ENCODE measurements at places on chromosomes 1 and 21.

DNA sequence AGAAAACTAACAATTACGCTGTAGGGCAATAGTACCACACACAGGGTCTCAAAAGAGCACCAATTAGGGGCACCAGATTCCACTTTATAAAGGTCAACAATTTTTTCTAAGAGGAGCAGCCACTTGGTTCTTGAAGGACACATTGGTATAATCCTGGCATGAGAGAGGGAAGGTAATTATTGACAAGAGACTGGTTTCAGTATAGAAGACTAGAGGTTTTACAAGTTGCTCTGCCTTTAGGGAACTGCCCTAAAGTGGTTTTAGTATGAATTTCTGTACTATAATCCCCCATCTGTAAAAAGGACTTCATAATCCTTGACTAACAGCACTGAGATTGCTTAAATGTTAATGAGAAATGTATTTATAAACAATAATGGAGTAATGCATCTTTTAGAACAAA lies 648.5 kb upstream of the PTBP2 start:
- DNase-seq: no peak

GRCh38 chr21:41903559-41904351 lies 24.6 kb upstream of the PRDM15 start:
- DNase-seq: no peak

DNA sequence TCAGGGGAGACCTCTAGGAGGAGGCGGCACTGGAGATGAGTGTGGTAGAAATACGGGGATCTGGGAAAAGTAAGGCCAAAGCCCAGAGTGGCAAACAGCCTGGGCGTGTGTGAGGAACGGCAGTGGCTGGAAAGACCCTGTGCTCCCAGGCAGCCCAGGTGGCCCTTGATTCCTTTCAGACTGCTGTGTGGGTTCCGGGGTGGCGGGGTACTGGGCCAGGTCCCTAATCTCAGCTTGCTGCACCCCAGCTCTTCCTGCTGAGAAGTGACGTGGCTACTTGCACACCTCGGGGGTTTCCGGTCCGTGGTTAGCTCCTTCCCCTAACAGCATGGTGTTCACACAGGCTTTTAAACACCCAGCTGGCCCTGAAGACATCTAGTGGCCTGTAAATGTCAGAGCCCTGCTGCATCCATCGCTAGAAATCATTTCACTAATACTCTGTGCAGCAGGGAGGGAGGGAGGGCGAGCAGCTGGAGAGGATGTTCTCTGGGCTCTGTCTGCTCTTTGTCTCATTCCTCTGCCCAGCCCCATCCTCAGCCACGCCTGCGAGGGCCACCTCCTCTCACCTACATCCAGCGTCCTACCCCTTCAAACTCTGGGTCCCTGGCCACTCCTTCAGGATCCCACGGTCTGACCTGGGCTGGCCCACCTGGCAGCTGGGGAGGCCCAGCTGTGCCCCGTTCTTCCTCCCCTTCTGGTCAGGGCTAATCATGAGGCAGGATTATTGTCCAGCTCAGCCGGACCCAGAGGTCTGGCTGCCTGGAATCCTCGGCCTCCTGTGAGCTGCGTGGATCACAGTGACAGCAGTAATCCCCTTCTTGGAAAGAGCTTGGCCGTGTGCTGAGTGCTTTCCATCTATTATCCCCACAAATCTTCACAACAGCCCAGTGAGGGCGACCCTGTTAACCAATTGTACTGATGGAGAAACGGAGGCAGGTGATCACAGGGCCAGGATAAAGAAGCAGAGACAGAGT lies 7.2 kb downstream of the ZDHHC18 start:
- no peak for DNase-seq

GRCh38 chr1:205714190-205714905 lies 34.0 kb upstream of the SLC45A3 start:
- DNase-seq: peak; percentile 12

GRCh38 chr1:109637446-109637845 lies 17.8 kb downstream of the AMPD2 start:
- DNase-seq: no peak

GRCh38 chr1:11362547-11363021 lies 89.6 kb downstream of the UBIAD1 start:
- no peak for DNase-seq

GRCh38 chr1:59314776-59315528 lies 18.1 kb downstream of the FGGY start:
- DNase-seq: no peak

GRCh38 chr1:150549496-150550221 lies 451 bp downstream of the ADAMTSL4 start:
- no peak for DNase-seq

- DNase-seq: no peak
Observed at GRCh38 chr1:82995951-82996350, 1003.0 kb downstream of the TTLL7 start.

DNA sequence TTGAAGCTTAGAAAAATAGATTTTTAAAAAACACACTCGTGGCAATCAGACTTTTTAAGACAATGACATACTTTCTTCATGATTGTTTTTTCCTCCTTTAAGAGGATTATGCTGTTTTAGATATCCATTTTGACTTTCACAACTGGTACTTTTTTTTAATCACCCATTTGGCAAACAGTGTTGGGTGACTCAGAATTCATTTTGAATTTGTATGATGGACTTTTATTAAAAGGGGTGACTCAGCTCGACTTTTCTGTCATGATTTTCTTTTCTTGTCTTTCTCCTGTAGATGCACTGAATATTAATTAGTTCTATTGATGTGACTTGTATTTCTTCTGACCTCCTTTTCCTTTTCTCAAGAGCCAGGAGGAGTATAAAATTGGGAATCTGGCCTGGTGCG lies 44.7 kb downstream of the FMN2 start:
- DNase-seq: peak; percentile 50

- no peak for DNase-seq
Observed at GRCh38 chr1:90824551-90824950, 107.4 kb upstream of the BARHL2 start.

DNA sequence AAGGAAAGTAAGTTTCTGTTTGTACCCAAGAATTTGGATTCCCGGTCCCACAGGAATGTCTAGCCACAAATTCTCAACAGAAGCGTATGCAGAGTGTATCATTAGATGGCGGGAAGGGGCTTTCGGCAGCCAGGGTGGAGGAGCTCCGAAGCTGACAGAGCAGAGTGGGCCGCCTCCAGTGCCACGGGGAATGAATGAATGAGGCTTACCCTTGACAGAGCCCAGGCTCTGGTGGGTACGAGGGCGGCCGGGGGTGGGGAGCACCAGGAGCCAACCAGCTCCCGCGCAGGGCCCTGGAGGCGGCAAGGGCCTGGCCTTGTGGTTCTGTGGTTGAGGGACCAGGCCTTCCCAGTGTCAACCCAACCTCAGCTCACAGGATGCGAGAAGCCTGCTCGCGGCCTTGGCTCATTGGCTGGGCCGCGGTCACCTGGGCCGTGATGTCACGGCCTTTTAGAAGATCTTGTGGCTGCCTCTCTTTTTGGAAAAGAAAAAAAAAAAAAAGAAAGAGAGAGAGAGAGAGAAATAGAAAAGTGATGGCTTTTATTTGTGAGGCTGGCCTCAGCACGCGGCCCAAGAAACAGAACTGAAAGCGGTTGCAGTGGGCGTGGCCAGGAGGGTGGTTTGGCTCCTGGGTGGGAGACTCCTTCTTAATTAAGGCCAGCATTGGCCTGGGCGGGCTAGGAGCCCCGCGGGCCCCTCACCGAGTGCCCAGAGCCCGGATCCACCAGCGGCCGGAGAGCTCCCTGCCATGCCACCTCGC lies 34.9 kb upstream of the RUNX3 start:
- no peak for DNase-seq

DNA sequence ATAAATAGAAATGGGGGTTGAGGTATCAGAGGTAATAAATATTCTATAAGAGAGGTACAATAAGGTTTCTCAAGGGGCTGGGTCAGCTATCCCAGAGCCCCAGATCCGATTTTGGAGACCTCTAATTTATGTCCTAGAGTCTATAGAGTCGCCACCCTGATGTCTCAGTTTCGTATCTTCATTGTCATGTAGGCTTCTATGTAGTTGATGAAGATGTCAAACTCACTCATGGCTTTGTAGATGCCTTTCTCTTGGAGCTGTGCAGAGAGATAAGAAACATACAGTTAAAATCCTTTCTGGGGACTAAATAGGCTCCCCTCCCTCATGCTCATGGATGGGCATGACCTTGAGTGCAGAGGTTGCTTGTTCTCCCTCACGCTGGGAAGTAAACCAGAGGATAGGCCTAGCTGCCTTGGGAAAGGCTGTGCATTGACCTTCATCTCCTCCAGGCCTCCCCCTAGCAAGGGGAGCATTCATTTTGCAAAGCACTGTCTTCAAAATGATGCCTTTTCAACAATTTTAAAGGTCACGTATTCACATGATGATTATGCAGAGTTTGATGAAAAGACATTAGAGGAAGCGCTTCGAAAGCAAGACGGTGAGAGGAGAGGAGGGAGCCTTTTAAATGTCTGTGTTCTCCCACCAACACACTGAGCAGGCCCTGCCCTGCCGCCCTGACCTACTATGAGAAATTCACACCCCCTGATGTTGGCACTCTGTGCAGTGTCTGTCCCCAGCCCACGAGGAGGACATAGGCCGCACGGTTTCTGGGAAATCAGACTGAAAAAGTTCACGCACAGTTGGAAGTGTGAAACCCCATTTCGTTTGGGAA lies 1.9 kb upstream of the IL19 start:
- DNase-seq: no peak

DNA sequence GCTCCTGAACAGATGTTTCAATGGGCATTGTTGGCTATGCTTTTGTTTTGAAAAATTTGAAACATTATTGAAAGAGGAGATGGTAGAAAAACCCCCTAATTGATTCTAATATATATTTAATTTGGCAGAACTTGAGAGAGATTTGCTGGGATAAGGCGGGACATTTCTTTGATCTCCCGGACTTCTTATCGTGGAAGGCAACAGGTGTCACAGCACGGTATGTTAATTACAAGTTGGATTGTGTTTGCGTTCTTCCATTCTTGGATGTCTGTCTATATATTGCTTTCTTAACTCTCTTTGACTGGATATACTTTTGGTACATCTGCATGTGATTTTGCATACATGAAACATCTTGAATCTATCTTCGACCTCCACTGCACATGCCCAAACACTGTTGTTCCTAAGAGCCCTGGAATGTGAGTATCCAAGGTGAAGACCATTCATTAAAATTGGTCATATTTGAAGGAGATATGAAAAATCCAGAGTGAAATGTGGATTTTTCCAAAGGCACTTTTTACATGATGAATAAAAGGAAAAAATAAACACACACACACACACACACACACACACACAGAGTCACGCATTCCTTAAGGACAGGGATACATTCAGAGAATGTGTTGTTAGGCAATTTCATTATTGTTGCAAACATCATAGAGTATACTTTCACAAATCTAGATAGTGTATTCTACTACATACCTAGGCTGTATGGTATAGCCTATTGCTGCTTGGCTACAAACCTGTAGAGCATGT lies 81.9 kb downstream of the FGGY start:
- no peak for DNase-seq

DNA sequence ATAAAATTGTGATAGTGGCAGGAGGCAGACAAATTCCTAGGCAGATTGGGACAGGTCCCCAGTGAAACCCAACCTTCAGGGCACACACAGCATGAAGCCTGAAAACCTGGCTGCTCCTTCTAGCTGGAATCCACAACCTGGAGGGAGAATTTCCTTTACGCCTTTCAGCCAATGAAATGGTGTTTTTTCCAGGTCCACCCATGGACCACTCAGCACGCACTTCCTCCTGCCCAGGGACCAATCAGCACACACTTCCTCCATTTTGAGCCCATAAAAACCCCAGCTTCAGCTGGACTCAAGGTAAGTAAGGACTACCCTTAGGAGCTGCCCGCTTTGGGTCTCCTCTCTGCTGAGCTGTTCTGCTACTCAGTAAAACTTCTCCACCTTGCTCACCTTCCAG lies 120.1 kb downstream of the AKT3 start:
- no peak for DNase-seq

GRCh38 chr21:35753308-35753707 lies 307.0 kb downstream of the SETD4 start:
- no peak for DNase-seq

GRCh38 chr1:240086726-240087125 lies 5.0 kb upstream of the FMN2 start:
- peak; percentile 87 for DNase-seq

- DNase-seq: no peak
Observed at GRCh38 chr1:61432616-61433388, 292.1 kb downstream of the TM2D1 start.

All from HCEC 1CT (cell line).